Activated naive CD4-positive, alpha-beta T cell (primary cell): ENCODE measurements at places on chromosomes 3 and 15.

- no peak for DNase-seq
These were observed 17.7 kb downstream of the EEFSEC start for GRCh38 chr3:128170866-128171516.

- DNase-seq = no peak
These were observed 63.1 kb downstream of the EIF4E3 start for GRCh38 chr3:71662056-71662455.

DNA sequence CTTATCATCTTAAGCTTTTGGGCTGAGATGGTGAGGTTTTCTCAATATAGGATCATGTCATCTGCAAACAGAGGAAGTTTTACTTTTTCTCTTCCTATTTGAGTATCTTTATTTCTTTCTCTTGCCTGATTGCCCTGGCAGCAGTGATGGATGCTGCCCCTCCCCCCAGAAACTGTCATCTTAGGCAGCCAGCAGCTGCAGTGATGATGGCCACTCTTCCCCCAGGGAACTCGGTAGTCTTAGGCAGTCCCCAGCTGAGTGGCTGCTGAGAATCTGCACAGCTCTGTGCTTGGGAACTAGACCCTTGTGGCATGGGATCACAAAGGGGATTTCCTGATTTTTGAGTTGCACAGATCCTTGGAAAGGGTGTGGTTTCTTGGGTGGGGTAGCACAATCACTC, 791.1 kb upstream of the ALCAM start:
- no peak for DNase-seq

- DNase-seq = no peak
These were observed 6.1 kb upstream of the TICRR start for GRCh38 chr15:89569090-89569745.

GRCh38 chr15:66565741-66566144, at the start of gene LCTL:
LCTL (minus strand) TSS chr15:66565998; CDS start chr15:66565365, 633 bp downstream.
- no peak for DNase-seq

DNA sequence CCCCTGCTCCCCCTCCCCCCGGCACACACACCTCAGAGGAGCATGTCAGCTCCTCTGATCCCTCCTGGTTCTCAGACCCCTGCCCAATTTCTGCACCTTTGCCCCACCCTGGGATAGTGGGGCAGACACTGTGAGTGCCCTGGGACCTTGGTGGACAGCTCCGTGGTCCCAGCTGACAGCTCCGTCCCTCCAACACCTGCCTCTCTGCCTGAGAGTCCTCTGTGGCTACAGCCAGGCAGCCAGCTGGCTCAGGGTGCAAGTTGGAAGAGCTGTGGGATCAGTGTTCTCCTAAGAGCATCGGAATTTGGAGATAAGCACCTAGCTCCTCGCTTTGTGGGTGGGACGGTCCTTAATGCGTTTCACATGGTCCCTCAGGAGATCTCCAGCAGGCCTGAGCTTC, 43.7 kb upstream of the PGPEP1L start:
- DNase-seq = no peak

DNA sequence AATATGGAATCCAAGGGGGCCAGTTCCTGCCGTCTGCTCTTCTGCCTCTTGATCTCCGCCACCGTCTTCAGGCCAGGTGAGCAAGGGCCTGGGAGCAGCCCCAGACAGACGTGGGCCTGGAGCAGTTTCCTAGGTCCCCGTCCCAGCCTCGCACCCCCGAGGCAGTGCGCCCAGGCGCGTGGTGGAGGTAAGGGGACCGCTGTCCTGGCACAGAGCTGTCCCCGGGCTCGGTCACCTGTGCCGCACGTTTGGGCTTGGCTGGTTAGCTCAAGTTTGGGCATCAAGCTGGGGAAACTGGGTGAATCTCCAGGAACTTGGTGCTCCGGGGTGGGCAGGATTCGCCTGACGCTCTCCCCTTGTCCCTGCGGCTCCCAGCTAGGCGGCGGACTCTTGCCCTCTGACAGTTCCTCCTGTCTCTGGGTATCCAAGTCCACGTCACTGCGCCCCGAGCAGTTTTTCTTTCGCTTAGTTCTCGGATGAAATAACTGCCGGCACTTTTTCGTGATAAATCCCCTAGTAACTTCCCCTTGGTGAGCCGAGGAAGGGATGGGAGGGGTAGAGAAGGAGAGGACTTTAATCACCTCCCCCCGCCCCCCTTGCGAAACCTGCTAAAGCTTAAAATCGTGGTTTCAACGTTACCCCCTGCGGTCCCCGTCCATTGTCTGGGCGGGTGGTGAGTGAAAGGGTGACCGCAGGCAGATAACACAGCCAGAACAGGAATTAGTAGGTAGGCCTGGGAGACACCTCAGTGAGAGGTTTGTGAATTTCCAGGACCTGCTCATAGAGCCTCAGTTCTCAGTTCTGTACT, 901 bp downstream of the ALCAM start:
- DNase-seq = peak; percentile 12

GRCh38 chr15:81270781-81271491, 53.0 kb downstream of the STARD5 start:
- no peak for DNase-seq

- DNase-seq = no peak
These were observed 69.9 kb downstream of the LYZL4 start for GRCh38 chr3:42340466-42340865.

GRCh38 chr3:126982126-126982470, 817 bp upstream of the PLXNA1 start:
- DNase-seq = no peak

- peak; percentile 17 for DNase-seq
These were observed 24.6 kb upstream of the CORO2B start for GRCh38 chr15:68553994-68554720.

DNA sequence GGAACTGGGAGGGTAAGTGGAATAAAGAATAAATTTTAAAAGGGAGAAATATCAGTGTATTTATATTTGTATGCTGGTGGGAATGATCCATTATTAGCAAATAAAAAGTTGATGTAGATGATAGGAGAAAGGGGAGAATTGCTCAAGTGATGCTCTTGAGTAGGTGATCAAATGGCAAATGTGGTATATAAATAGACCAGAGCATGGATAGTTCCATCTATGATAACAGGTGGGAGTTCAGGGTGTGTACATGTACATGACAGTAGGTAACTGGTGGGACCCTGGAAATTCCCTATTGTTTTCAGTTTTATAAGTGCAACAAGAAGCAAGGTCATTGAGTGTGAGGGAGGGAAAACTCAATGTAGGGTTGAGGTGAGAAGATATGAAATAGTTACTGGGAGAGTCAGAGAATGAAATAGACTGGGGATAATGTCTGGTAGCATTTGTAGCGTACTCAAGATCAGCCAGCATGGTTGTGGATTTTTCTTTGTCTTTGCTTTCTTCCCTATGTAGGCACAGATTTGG, 31.3 kb upstream of the EBLN2 start:
- no peak for DNase-seq

GRCh38 chr3:11096266-11097139, 57.8 kb upstream of the HRH1 start:
- DNase-seq = peak; percentile 6
